ENCODE measurements at places on chromosomes 16 and 17. TPM values are rescaled to one million over a fixed set of nuclear protein-coding genes. Genes with fewer than 3 reads are reported as not detected.

DNA sequence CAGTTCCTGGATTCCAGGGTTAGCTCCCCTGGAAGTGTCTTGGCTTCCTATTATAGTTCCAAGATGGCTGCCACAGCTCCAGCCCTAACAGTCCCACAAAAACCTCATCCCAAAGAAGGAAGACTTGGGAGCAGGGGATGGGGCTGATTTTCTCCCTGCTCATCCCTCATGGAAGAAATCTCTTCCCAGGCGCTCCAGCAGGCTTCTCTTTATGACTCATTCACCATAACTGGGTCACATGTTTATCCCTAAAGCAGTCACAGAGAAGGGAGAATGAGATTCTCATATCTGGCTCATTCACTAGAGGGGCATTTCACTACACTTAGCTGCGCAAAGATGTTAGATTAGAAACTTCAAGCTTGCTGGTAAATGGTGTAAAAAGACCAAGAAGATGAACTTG is 206.5 kb upstream of the IRX3 start:
- no peak for DNase-seq

DNA sequence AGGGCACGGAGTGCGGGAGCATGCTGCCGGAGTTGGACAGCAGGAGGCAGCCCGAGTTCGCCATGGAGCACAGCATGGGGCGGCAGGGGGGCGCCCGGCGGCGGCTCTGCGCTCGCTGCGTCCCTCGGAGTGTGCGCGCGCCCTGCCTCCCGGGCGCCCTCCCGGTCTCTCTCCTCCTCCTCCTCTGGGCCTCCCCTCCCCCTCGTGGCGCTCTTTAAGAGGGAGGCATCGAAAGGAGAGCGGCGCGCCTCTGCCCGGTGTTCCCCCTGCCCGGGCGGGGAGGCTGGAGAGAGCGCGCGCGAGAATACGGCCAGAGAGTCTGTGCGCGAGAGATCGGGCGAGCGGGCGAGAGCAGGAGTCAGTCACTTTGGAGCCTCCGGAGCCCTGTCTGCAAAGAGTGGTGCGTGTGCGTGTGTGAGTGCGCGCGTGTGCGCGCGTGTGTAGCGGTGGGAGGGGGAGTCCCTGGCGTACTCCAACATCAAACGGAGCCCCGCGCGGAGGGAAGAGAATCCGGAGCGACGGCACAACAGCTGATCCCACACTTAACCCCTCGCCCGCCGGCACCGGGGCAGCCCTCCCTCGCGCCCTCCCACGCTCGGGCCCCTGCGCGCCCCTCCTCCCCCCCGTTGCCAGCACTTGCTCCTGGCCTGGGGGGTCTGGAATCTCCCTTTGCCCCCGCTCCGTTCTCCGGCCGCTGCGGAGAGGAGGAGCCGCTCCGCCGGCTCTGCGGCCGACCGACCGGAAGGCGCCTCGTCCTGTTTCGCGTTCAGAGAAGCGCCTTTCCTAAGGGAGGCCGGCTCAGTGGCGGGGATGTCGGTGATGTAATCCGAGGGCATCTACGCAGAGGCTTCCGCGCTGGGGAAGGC is 108.9 kb downstream of the ENGASE start:
- DNase-seq, result no peak

- DNase-seq, result no peak
Measured at GRCh38 chr16:68069511-68070248, 15.5 kb upstream of the NFATC3 start.

DNA sequence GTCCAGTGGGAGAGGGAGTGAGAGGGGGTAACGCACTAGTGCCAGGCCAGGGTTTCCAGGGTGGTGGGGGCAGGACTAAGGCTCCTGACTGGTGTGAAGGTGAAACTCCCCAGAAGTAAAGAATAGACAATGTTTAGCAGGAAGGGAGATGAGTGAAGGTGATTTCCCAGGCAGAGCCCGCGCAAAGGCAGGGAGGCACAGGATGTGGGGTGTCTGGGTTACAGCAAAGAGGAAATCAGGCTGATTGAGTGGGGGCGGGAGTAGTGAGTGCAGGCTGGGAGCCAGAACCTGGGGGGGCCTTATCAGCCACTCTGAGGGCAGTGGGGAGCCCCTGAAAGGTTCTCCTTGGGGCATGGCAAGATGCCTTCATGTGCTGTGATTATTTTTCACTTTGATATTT is 167.5 kb downstream of the UTP18 start:
- no peak for DNase-seq

DNA sequence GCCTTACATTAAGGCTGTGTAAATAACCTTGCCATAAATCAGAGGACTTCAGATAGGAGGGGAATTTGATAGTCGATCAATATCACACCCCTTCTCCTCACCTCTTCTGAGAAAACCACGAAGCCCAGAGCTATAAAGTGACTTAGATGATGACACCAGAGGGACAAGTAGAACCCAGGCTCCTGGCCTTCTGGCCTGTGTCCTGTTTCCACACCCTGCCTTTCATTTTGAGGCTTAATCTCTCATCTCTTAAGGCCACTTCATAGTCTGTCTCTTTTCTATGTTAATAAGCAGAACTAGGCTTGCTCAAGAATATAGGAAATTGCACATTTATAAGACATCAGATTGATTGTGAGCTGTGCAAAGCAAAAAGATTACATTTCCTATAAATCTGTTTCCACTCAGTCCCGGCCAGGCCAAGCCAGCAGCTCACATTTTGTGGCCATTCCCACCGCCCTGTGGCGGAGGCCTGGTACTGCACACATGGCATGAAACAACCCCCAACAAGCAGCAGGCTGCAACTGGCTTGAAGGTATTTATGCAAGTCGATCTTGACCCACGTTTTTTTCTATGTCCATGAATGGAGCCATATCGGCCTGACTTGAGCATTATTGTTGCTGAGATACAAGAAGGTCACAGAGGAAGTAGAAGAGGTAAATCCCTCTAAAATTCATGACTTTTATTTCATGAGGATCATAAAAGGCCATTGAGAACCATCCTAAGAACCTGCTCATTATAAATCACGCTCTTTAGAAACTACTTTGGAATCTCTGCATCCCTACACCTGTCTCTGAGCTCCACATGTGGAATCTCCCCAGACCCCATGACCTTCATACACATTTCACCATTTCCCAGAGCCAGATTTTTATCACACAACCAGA is 93.7 kb downstream of the PMP22 start:
- peak; percentile 34 for DNase-seq

Gene ZNF768
- polyA plus RNA-seq, result 72.8 TPM

Gene KRTAP4-1
- polyA plus RNA-seq, result not detected

Gene CIAO2B
- 120 TPM for polyA plus RNA-seq

Gene ASIC2
- 4.0 TPM for polyA plus RNA-seq

Gene DLG4
- 28.2 TPM for polyA plus RNA-seq

Gene GLYR1
- 143 TPM for polyA plus RNA-seq

Gene HERPUD1
- polyA plus RNA-seq, result 122 TPM

Measured in left renal cortex interstitium (tissue), 4 donors.